ENCODE measurements at places on chromosomes 6 and 20.
A peak's percentile ranks its signal among the peaks of the same experiment; 100 is the strongest.

GRCh38 chr20:52425253-52425652 lies 233.7 kb upstream of the ZFP64 start:
- peak; percentile 62 for DNase-seq

DNA sequence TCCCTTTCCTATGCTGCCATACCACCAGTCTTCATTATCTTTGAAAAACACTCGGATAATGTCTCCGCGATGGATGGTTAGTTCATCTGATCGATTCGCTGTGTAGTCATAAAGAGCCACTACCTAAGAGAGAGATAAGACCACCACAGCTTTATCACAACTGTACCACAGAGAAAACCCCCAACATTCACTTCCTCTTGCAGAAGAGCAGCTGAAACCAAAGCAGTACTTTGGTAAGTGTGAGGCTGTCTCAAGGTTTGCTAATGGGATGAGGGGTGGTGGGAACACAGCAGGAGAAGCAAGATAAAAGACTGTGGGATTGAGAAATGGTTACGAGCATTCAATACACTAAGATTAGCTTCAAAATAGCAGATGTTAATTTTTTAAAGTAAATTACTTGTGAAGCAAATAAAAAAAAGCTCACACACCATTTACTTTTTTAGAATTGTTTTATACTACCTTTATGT lies 142.1 kb downstream of the MYB start:
- DNase-seq, result no peak

- no peak for DNase-seq
Measured at GRCh38 chr6:166626177-166627032, 646 bp downstream of the RPS6KA2 start.

DNA sequence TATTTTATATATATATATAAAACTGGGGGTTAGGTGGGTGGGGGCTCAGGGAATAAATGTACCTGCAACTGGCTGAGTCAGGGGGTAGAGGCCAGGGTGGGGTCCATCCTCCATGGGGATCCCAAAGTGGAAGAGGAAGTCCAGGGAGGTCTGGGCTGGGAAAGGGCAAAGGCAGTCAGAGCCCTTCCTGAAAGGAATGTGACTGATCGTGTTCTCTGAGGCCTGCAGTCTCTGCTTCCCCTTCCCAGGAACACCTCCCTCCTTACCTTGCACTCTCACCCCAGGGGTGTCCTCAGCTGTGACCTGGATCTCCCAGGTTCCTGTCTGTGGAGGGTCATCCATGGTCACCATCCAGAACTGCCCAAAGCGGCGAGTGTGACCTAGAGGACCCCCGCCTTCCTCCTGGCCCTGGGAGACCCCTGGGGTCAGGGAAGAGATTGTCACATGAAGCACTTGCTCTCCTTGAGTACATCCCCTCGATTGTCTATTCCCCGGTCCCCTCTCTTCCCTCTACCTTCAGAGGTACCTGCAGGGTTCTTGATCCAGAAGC lies 4.7 kb downstream of the SAPCD1 start:
- DNase-seq, result no peak

DNA sequence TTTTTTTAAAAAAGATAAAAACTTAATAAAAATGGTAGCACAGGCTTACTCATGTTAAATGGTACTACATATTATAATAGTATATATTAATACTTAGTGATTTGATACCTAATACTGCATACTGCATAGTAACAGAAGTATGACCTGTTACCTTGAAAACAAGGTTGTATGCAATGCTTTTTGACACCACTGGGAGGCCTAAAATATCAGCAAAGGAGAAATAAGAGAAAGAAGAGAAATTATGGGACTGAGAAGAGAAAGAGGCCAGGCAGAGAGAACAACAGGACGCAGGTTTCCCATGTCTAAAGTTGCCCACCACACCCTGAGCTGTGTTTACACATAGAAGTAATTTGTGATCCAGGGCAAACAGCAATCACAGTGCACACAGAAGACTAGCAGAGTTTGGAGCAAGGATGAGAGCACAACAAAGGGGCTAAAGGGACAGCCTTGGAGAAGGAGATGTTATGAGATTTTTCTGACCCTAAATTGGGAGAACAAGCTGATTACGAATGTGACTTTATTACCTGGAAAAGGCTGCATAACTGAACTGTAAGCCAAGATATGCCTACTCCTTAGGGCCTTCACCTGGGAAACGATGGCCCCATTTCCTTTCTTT lies 73.2 kb downstream of the ROS1 start:
- no peak for DNase-seq

DNA sequence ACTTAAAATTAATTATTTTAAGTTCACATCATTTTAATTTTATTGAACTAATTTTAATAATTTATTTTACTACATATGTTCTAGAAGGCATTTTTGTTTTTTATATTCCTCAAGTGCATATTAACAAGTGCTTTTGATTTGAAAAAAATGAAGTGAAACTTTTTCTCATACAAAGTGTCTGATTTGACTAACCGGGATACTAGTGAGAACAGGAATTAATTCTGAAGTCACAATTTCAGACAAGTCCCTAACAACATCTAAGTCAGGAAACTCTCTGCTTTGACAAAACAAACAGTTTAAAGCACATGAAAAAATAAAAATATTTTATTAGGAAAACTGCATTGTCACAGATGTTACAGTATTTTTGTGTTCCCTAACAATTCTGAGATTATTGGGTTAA lies 1166.3 kb upstream of the CITED2 start:
- DNase-seq, result no peak

GRCh38 chr6:9481292-9482029 lies 933.4 kb downstream of the TFAP2A start:
- no peak for DNase-seq

DNA sequence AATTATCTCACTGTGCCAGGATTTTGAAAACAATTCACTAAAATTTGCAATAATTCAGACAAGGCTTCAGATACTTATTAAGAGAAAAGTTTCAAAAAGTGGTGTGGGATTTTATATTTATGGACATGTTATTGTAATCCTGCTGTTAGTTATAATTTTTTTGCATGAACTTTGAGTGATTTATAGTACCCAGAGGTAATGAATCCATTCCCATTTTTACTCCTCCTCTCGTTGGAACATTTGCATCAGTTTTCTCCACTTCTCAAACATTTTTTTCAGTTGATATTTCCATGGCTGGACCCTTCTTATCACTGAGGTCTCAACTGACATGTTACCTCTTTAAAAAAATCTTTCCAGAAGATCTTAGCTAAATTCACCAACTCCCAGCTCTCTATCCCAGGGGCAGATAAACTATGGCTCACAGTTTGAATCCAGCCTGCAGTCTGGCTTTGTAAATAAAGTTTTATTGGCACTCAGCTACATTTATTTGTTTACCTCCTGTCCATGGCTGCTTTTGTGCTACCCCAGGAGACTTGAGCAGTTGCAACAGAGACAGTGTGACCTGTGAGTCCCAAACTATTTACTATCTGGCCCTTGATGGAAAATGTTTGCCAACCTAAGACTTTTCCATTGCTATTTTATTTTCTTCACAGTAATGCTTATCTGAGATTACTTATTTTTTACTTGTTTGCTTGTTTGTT lies 83.4 kb downstream of the TSHZ2 start:
- no peak for DNase-seq

Measured in muscle of back (tissue), 13 donors.